ENCODE measurements at places on chromosomes 7 and 10. TPM values are rescaled to one million over a fixed set of nuclear protein-coding genes. Genes with fewer than 3 reads are reported as not detected.

- DNase-seq: no peak
Measured at GRCh38 chr10:48937796-48938195, 1.8 kb downstream of the LRRC18 start.

GRCh38 chr10:13765641-13766341, 179.0 kb downstream of the PRPF18 start:
- DNase-seq: peak; percentile 45

DNA sequence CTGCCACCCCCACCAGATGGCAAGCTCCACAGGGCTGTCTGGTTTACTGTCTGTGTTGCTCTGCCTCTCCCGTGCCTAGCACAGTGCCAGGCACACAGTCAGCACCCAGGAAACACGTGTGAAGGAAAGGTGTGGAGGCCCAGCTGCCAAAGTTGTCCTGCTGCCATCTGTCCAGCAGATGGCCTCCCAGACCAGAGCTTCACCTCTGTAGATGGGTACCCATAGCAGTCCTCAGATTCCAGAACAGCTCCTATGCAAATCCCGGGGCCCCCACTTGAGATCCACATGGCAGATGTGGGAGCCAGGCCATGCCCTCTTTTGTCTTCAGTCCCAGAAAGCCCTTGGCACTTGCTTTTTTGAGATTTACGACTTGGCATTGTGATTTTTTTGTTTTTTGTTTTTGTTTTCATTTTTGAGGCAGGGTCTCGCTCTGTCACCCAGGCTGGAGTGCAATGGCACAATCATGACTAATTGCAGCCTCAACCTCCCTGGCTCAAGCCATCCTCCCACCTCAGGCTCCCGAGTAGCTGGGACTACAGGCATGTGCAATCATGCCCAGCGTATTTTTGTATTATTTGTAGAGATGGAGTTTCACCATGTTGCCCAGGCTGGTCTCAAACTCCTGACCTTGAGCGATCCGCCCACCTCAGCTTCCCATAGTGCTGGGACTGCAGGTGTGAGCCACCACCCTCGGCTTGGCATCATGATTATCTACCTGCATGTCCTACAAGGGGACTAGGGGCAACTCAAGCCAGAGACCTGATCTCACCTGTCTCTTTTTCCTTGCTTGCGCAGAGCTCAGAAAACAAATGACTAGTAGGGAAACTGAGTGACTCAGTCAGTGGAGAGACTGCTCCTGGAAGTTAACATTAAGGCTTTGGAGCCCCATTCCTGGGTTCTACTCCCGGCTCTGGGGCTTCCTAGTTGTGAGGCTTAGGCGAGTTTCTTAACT, 16.9 kb upstream of the PALD1 start:
- no peak for DNase-seq

- no peak for DNase-seq
Measured at GRCh38 chr7:133690740-133691139, 436.4 kb upstream of the LRGUK start.

GRCh38 chr7:292826-293225, 2.9 kb downstream of the FOXL3 start:
- no peak for DNase-seq

- peak; percentile 33 for DNase-seq
Measured at GRCh38 chr10:116809483-116810119, 39.7 kb upstream of the ENO4 start.

DNA sequence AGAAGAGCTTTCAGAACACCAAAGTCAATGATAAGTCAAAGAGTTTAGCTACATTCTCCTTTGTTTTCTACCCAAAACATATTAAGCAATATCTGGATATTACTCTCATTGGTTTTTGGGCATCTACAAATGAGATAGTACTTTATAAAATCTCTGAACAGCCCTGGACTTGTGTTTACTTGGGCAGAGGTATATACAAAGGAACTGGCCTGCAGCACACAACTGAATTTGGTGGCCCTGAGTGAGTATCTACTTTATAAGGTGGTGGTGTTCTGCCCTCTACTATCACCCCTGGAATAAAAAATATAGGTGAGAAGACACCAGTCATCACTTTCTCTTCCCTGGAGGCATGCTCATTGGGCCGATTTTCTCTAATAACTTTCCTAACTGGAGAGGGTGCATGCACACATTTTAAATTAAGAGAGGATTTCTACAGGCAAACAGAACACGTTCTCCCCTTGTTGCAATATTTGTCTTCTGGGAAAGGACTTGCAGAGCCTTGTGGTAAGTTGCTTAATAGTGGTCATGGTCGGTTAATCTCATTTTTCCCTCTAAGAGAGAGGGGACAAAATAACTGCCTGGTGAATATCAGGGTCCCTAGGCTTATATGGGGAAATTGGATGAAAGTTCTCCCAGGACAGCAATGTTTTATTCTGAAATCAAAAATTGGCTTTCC, 41.1 kb downstream of the OTUD1 start:
- no peak for DNase-seq

GRCh38 chr10:110326351-110327032, 21.8 kb upstream of the SMNDC1 start:
- no peak for DNase-seq

- DNase-seq: no peak
Measured at GRCh38 chr7:44327981-44328380, 2.6 kb upstream of the CAMK2B start.

DNA sequence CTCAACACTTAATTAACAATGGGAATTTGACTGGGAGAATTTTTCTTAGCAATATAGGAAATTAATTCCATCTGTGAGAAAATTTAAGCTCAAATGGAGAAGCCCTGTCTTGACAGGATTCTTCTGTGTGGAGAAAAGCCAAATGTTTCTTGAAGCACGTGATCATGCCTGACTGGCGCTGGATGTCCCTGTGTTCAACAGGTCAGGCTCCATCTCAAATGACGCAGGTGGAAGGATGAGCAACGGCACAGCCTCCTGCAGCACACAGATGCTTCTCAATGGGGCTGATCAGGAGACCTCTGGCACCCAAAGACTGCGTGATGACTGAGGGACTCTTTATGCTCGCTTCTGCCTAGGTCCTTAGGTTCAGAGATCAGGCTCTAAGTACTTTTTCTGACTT, 143.8 kb downstream of the RSU1 start:
- no peak for DNase-seq

GRCh38 chr7:8214244-8214824, 47.6 kb downstream of the ICA1 start:
- no peak for DNase-seq

DNA sequence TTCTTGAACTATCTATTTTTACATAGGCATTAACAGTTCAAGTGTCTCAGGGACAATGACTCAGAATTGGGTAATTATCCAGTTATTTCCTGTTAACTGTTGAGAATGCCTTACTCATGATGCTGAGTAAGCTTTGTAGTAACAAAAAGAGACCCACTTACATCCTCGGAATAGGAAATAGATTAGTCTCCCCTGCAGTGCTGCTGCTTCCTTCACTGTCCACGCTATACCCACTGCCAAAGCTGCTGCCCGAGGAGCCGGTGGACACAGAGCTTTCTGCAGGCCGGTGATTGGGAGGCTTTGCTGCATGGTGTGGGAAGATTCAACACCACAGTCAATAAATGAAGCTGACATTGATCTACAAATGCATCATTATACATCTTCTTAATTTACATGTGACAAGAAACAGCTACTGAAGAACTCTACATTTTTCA, 357.1 kb downstream of the PCLO start:
- DNase-seq: no peak

DNA sequence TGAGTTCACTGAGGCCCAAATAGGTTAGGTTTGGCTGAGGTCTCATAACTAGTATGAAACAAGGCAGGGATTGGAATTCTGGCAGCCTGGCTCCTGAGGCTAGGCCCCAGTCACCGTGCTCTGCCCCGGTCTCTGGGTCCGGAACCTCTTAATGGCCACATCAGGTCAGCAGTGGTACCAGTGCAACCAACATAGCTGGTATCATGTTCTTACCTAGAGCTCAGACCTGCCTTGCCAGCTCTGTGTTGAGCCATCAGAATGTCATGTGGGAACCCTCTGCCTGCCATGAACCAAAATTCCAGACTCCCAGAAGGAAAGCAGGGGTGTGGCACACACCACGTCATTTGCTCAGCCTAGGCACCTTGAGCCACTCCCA, 56.5 kb downstream of the ZNF467 start:
- no peak for DNase-seq

- DNase-seq: peak; percentile 76
Measured at GRCh38 chr7:30225863-30226613, 58.4 kb upstream of the ZNRF2 start.

GRCh38 chr10:110407301-110408170, 90.2 kb upstream of the DUSP5 start:
- no peak for DNase-seq

DNA sequence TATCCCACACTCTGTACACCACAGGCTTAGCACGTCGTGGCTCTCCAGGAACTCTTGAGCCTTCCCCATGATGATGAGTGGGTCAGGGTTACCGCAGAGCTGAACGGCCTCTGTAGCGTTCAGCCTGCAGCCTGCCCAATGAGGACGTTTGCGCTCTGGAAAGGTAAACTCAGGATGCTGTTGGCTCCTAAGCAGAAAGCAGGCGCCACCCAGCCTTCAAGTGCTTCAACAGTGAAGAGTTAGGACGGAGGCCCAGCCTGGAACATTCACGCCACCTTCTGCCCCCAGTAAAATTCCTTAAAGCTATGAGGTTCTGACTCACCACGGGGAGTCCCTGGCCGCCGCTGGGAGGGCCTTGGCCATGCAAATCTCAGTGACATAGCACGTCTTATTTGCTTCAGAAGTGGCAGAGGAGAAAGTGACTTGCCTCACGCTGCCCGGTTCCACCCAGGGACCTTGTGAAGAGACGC, 161.5 kb upstream of the SH2B2 start:
- no peak for DNase-seq

GRCh38 chr10:34861293-34862021, 46.4 kb upstream of the PARD3 start:
- peak; percentile 85 for DNase-seq

DNA sequence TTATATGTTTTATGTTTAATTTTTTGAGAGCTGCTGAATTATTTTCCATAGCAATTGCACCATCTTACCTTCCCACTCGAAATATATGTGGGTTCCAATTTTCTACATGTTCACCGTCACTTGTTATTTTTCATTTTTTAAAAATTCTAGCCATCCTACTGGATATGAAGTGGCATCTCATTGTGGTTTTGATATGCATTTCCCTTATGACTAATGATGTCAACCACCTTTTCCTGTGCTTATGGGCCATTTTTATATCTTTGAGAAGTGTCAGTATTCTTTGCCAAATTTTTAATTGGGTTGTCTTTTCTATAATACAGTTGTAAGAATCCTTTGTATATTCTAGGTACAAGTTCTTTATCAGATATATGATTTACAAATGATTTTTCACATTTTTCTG, 27.8 kb downstream of the NHLRC2 start:
- DNase-seq: no peak

GRCh38 chr10:54800741-54801421, at the start of gene PCDH15:
Gene PCDH15, minus strand, starts transcription at chr10:54801231. Its CDS starts 136,969 bp downstream, at chr10:54664262.
- no peak for DNase-seq

- DNase-seq: no peak
Measured at GRCh38 chr7:107810626-107811025, 7.6 kb upstream of the SLC26A3 start.

GRCh38 chr10:58948303-58948702, 228.1 kb upstream of the PHYHIPL start:
- DNase-seq: no peak

- DNase-seq: peak; percentile 57
Measured at GRCh38 chr7:27424231-27424630, 181.6 kb downstream of the EVX1 start.

DNA sequence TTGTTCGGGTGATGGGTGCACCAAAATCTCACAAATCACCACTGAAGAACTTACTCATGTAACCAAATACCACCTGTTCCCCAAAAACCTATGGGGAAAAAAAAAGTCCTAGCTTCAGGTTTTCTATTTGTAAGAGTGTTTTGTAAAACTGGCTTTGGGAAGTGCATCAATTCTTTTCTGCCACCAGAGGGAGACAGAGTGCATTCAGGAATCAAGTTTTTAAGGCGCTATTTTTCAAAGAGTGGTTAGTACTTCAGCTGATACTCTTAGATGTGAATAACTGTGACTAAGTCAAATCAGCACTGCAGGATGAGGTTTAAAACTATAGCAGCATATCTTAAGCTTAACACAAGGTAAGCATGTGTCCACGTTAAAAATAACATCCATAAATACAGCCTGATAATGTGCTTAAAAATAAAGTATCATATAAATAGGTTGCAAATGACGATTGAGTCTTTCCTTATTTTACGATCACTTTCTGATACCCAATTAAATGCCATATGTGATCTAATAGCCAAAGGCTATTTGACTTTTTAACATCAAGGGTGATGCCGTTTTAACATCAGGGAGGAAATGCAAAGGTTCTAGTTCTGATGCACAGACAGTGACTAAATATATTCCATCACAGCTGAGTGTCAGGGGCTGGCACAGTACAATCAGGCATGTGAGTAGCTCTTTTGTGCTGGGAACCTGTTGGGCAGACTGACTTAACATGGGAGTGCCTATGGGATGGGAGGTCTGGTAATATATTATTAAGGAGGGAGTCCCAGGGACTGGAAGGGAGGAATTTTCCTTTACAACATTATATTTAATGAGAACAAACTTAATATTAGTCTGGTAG, 10.6 kb upstream of the LYZL2 start:
- DNase-seq: peak; percentile 25

DNA sequence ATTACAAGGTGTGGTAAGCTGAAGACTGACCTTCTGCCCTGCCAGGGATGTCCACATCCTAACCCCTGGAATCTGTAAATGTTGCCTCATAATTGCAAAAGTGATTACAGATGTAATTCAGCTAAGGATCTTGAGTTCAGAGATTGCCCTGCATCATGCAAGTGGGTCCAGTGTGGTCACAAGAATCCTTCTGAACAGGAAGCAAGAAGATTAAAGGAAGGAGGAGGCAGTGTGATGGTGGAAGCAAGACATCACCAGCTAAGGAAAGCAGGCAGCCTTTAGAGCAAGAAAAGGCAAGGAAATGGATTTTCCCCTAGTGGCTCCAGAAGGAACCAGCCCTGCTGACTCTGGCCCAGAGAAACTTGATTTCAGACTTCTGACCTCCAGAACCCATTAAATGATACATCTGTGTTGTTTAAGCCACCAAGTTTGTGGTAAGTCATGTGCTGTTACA, 78.1 kb downstream of the USP6NL start:
- no peak for DNase-seq

Gene HEPACAM2
- 70.6 TPM for total RNA-seq

Gene NPY4R
- 18.9 TPM for total RNA-seq

Gene PAX4
- total RNA-seq: 0.96 TPM

Gene MEPCE
- total RNA-seq: 29.3 TPM

Gene ITGA8
- 2.5 TPM for total RNA-seq

Gene PPP1R9A
- 17.8 TPM for total RNA-seq

Gene HOXA9
- 27.9 TPM for total RNA-seq

Gene CDK14
- total RNA-seq: 5.4 TPM

Gene KEL
- total RNA-seq: not detected

Gene PMPCB
- 63.2 TPM for total RNA-seq

Gene AGBL3
- total RNA-seq: 2.5 TPM

Gene CASTOR2
- 7.6 TPM for total RNA-seq

Gene CYP2C19
- 1.5 TPM for total RNA-seq

Gene CCDC3
- 0.84 TPM for total RNA-seq

Gene RASA4B
- 12.2 TPM for total RNA-seq

Gene CRHR2
- total RNA-seq: not detected

Gene CTAGE15
- total RNA-seq: 0.76 TPM

Gene SPDYE6
- total RNA-seq: not detected

Gene LEP
- total RNA-seq: 0.22 TPM

Gene NRCAM
- total RNA-seq: 1.0 TPM

Gene HOXA5
- total RNA-seq: 26.6 TPM

Gene RBP3
- not detected for total RNA-seq

Gene EZH2
- total RNA-seq: 18.1 TPM
